ENCODE measurements at places on chromosomes 7 and 10. TPM values are rescaled to one million over a fixed set of nuclear protein-coding genes. Genes with fewer than 3 reads are reported as not detected.

DNA sequence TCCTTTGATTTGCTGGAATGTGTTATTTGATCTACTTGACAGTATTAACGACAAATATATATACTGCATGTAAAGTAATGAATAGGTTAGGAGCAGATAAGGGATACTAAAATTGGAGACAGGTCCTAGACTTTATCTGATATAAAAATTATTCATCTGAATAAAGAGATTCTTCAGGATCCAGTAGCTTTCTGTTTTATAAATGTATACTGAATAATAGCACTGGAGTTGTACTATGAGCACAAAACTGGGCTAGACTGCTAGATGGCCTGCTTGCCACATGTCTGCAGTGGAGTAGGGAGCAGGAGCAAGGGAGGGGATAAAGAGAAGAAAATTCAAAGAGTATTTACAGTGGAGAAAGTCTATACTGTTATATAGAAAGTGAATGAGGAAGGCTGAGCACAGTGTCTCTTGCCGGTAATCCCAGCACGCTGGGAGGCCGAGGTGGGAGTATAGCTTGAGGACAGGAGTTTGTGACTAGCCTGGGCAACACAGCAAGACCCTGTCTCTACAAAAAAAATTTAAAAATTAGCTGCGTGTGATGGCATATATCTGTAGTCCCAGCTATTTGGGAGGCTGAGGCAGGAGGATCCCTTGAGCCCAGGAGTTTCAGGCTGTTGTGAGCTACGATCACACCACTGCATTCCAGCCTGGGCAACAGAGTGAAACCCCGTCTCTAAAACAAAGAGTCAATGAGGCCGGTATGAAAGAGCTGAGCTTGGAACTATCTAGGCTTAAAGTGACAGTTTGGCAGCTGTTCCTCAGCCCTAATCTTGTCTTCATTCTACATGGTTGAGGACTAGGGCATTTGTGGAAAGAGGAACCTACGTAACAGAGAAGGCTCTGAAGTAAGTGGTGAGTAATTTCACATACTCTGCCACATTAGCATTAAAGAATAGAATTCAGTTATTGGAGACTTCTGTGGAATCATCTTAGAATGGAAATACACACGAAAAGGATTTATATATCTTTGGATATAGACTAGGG is 41.8 kb downstream of the CD36 start:
- no peak overlapping the region for H3K4me3 ChIP-seq
- no peak overlapping the region for H3K27ac ChIP-seq
- H3K4me1 ChIP-seq, result no peaks in the 10 kb centered on the region
- peaks cover 3% of the 10 kb centered on the region for H3K27me3 ChIP-seq
- no peak for DNase-seq
- H3K36me3 ChIP-seq, result no peaks in the 10 kb centered on the region

DNA sequence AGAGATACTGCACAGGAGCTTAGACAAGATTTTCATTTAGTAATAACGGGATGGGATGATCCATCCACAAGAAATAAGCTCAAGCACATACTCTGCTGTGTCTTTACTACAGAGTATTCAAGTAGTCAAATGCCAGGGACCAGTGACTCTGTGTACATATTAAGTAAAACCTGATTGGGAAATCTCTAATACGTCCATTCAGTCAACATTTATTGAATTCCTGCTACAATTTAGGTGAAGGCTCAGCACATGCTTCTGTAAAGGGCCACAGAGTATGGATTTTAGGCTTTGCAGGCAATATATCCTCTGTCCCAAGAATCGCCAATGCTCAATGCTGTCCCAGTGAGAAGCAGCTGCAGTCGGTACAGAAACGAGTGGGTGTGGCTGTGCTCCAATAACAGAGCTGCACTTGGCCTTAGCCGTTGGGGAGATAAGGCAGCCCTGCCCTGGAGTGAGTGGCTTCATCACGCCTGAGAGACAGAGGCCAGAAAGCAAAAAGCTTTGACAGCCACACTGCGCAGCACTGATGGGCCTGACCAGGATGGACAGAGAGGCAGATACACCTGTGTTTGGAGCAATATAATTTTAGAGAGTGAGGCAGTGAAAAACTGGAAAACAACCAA is 186.8 kb downstream of the PARD3 start:
- H3K27me3 ChIP-seq, result no peaks in the 10 kb centered on the region
- H3K4me3 ChIP-seq, result no peak overlapping the region
- no peak overlapping the region for H3K27ac ChIP-seq
- no peaks in the 10 kb centered on the region for H3K36me3 ChIP-seq

DNA sequence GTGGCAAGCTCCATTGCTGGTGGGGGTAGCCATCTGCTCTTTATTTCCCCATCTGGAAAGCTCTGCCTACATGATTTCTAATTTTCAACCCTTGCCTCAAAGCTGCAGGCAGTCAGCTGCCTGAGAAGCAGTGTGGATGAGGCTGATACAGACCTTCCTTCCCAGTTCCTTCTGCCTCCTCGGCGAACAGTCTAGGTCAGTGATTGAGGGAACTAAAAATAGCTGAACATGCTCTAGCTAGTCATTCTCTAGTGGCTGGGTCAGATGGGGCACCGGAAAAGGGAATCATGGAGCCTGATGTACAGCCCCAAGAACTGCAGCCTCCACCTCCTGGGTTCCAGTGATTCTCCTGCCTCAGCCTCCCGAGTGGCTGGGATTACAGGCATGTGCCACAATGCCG is 48.7 kb downstream of the NAMPT start:
- no peak overlapping the region for H3K27ac ChIP-seq
- no peak for DNase-seq
- no peak overlapping the region for H3K4me3 ChIP-seq
- peaks cover 28% of the 10 kb centered on the region for H3K27me3 ChIP-seq
- H3K4me1 ChIP-seq, result no peaks in the 10 kb centered on the region
- no peaks in the 10 kb centered on the region for H3K36me3 ChIP-seq

GRCh38 chr7:81210137-81211064 is 291.6 kb upstream of the SEMA3C start:
- no peak overlapping the region for H3K4me3 ChIP-seq
- no peaks in the 10 kb centered on the region for H3K27me3 ChIP-seq
- H3K36me3 ChIP-seq, result no peaks in the 10 kb centered on the region
- H3K4me1 ChIP-seq, result no peaks in the 10 kb centered on the region
- H3K27ac ChIP-seq, result no peak overlapping the region
- no peak for DNase-seq

DNA sequence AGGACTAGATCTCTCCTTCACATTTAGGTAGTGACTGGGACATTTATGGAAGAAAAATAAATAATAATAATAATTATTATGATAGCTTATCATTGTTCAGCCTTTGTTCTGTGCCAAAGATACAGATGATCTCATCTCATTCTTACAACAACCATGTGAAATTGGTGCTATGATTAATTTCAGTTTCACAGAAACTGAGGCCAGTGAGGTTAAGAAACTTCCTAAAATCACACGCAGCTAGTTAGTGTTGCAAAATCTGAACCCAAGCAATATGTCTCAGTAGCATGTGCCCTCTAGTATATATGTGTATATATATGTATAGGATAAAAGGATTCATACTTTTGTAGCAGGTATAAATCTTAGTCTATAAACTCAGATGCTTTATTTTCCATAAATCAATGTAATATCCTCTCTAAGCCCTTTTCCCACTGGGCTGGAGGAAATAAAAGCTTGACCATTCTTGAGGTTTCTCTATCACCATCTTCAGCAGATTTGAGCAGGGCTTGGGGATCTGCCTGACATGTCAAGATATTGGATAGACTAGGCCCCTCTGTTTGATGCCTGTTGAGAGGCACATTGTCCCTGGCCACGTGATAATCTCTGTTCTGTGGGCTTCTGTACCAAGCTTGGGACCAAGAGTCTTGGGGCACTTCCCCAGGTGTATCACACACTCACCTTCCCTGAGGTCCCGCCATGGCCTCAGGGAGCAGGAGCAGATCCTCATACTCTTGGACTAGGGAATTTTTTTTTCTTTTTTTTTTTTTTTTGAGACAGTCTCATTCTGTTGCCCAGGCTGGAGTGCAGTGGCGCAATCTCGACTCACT is 172.6 kb upstream of the NRP1 start:
- no peaks in the 10 kb centered on the region for H3K36me3 ChIP-seq
- H3K27me3 ChIP-seq, result peaks cover 2% of the 10 kb centered on the region
- H3K4me1 ChIP-seq, result no peaks in the 10 kb centered on the region
- H3K4me3 ChIP-seq, result no peak overlapping the region
- no peak overlapping the region for H3K27ac ChIP-seq
- DNase-seq, result no peak

The GIMAP2 gene
- 139 TPM for total RNA-seq

The MAD1L1 gene
- 72.7 TPM for total RNA-seq

All from activated naive CD8-positive, alpha-beta T cell treated with anti-CD3 and anti-CD28 coated beads, Interleukin-2, amount 10 ng/mL, durations not matched to agents 7 days and 5 days (primary cell).